ENCODE measurements at places on chromosomes 4 and X.
A peak's percentile ranks its signal among the peaks of the same experiment; 100 is the strongest.

GRCh38 chrX:51894697-51895336 lies 1.4 kb downstream of the MAGED1 start:
- DNase-seq, result no peak
- peaks cover 17% of the 10 kb centered on the region for H3K4me1 ChIP-seq
- H3K4me3 ChIP-seq, result peak overlapping the region; percentile 53
- no peaks in the 10 kb centered on the region for H3K27me3 ChIP-seq
- H3K27ac ChIP-seq, result peak overlapping the region; percentile 74
- no peaks in the 10 kb centered on the region for H3K36me3 ChIP-seq

DNA sequence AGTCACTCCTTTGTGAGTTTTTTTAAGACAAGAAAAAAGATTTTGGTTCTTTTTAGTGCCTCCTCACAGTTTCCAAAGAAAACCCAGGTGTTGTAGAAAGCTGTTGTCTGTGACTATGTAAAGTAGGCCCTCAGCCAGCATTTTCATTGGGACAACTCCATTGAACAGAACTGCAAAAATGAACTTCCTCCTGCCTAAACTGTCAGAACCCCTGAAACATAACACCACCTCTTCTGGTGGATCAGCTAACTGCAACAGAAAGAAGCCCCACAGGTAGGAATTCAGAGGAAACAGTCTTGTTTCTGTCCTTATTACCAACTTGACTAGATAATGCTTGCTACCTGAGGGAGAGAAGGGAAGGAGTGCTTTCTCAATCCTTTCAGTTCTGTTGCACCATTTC lies 3.4 kb upstream of the ATP11C start:
- no peaks in the 10 kb centered on the region for H3K36me3 ChIP-seq
- H3K27me3 ChIP-seq, result no peaks in the 10 kb centered on the region
- no peak overlapping the region for H3K4me3 ChIP-seq

DNA sequence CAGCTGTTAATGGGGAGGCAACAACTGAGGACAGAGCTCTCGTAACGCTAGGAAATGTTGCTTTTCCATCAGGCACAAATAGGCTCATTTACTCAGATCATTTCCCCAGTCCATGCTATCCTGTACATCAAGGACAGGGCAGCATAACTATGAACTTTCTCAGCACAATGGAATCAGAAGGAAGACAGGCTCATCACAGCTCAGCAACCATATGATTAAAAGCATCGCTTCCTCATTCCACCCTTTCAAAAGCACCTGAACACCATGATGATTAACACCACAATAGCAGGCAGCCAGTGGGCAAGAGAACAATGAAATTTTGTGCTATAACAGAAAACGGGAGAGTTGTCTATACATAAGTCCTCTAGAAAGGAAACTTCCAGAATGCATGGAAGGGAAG lies 297.8 kb downstream of the ZNF674 start:
- H3K27me3 ChIP-seq, result no peaks in the 10 kb centered on the region
- no peak overlapping the region for H3K4me3 ChIP-seq
- no peaks in the 10 kb centered on the region for H3K36me3 ChIP-seq
- no peak overlapping the region for H3K27ac ChIP-seq

DNA sequence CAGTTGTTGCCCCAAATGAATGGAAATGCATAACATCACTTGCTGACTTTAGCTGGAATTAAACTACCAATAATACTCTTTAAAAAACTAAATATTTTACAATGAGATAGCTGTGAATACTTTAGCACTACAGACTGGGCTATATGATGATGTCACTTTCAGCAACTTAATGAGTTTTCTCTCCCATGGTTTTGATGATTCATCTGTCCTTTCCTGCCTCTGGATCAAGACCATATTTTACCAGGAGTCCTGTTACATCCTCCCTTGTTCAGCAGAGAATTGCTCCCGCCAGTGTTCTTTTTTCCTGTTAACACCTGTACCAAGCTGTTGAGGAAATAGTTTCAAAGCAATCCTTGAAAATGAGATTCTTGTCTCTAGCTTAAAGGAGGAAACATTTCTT lies 543.0 kb downstream of the SPRY1 start:
- no peak overlapping the region for H3K27ac ChIP-seq
- H3K27me3 ChIP-seq, result no peaks in the 10 kb centered on the region
- H3K4me1 ChIP-seq, result no peaks in the 10 kb centered on the region
- H3K36me3 ChIP-seq, result no peaks in the 10 kb centered on the region
- no peak overlapping the region for H3K4me3 ChIP-seq

GRCh38 chrX:82224961-82225360 lies 1023.1 kb downstream of the SH3BGRL start:
- no peak overlapping the region for H3K27ac ChIP-seq
- H3K4me3 ChIP-seq, result no peak overlapping the region

GRCh38 chr4:77619408-77619807 lies 13.8 kb downstream of the CXCL13 start:
- DNase-seq, result no peak
- H3K4me1 ChIP-seq, result peaks cover 6% of the 10 kb centered on the region
- H3K36me3 ChIP-seq, result no peaks in the 10 kb centered on the region
- no peak overlapping the region for H3K4me3 ChIP-seq
- no peak overlapping the region for H3K27ac ChIP-seq

DNA sequence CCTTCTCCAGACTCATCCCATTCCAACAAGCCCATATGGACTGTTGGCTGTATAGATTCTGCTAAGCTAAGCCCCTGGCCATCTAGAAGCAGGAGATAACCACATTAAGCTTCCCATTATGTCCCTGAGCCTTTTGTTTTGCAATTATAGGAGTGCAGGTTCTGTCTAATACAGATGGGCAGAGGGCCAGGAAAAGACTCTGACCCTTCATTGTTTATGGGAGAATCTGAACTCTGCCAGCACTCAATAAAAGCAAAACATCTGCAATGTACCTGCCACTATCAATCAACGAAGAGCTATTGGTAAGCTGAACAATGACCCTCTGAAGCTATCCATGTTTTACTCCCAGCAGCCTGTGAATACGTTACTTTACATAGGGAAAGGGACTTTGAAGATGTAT lies 207.3 kb upstream of the CLNK start:
- H3K27me3 ChIP-seq, result no peaks in the 10 kb centered on the region
- H3K4me1 ChIP-seq, result no peaks in the 10 kb centered on the region
- no peak for DNase-seq
- no peak overlapping the region for H3K4me3 ChIP-seq
- no peaks in the 10 kb centered on the region for H3K36me3 ChIP-seq

- H3K4me3 ChIP-seq, result no peak overlapping the region
- H3K4me1 ChIP-seq, result peaks cover 40% of the 10 kb centered on the region
- no peaks in the 10 kb centered on the region for H3K36me3 ChIP-seq
- DNase-seq, result no peak
- H3K27ac ChIP-seq, result no peak overlapping the region
Observed at GRCh38 chr4:76952656-76953582, 3.4 kb downstream of the SEPTIN11 start.

- no peaks in the 10 kb centered on the region for H3K36me3 ChIP-seq
- H3K4me3 ChIP-seq, result no peak overlapping the region
- H3K27ac ChIP-seq, result no peak overlapping the region
- peaks cover 4% of the 10 kb centered on the region for H3K4me1 ChIP-seq
- H3K27me3 ChIP-seq, result no peaks in the 10 kb centered on the region
Observed at GRCh38 chr4:85672116-85672515, 197.2 kb downstream of the ARHGAP24 start.

DNA sequence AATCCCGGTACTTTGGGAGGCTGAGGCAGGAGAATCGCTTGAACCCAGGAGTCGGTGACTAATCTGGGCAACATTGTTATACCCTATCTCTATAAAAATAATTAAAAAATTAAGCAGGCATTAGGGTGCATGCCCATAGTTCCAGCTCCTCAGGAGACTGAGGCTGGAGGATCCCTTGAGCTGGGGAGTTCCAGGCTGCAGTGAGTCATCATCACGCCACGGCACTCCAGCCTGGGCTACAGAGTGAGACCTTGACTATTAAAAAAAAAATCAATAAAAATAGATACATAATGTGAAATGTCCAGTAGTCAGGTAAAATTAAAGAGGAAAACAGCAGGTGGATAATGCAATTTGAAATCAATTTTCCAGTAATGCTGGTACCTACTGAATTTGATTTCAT lies 14.6 kb downstream of the ADGRL3 start:
- H3K4me1 ChIP-seq, result no peaks in the 10 kb centered on the region
- no peaks in the 10 kb centered on the region for H3K27me3 ChIP-seq
- no peak overlapping the region for H3K4me3 ChIP-seq
- H3K27ac ChIP-seq, result no peak overlapping the region

DNA sequence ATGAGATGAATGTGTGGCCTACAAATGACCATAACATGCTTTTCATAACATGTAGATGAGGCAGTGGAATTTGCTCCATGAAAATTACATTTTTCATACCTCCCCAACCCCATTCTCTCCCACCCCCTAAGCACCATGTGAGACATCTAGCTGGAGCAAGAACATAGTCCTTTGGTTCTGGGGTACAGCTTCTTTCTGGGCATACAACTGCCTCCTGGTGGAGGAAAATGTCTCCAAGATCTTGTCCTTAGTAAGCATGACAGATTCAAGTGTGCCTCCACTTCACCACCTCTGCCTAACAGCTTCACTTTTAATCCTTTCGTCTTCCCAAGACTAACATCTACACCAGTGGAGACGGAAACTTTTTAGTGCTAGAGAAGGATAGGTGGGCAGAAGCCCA lies 8.0 kb downstream of the EXOC1L start:
- no peak overlapping the region for H3K27ac ChIP-seq
- H3K27me3 ChIP-seq, result no peaks in the 10 kb centered on the region
- H3K36me3 ChIP-seq, result no peaks in the 10 kb centered on the region

DNA sequence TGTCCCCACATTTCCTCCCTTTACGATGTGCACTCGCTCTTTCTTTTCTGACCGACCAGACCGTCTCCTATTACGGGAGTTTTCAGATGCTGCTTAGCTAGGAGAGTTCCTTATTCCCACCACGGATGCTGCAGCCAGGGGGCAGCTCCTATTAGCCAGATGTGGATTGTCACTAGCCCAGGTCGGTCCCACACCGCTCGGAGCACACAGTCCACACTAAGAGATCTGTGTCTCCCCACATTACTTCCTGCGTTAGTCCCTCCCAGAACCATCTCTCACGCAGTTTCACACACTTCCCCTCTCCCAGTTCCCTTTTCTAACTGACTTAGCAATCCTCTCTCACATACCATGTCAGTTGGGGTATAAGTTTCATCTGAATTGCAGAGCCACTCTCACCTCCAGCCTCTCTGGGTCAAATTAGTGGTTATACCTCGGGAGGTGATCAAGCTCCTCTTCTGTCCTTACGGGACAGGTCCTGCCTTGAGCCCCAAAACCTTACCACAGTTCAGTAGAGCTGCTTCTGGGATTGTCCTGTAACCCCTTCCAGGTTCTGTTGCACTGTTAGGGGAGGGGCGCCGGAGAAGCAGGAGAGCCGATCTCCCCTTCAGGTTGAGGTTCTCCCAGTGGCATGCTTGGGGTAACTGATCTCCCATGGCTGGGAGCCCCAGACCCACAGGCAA lies 28.2 kb downstream of the SULT1E1 start:
- peaks cover 48% of the 10 kb centered on the region for H3K4me1 ChIP-seq
- no peaks in the 10 kb centered on the region for H3K27me3 ChIP-seq
- no peak overlapping the region for H3K4me3 ChIP-seq
- peak overlapping the region; percentile 50 for H3K27ac ChIP-seq

DNA sequence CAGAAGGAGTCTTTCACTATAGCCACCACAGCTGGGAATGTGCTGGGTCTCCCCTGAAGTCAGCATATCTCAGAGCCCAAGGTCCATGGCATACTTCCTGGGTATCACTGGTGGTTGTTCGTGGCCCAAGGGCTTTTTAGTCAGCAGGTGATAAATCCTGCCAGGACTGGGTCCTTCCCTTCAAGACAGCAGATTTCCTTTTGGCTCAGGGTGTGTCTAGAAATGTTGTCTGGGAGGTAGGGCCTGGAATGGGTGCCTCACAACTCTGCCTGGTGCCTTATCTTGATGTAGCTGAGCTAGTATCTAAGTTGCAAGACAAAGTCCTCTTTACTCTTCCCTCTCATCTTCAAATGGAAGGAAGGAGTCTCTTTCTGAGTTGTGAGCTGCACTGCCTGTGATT lies 102.4 kb upstream of the TMLHE start:
- no peaks in the 10 kb centered on the region for H3K36me3 ChIP-seq
- no peaks in the 10 kb centered on the region for H3K27me3 ChIP-seq
- H3K4me3 ChIP-seq, result no peak overlapping the region
- no peak for DNase-seq

All from vagina (tissue), 2 donors.